ENCODE measurements at places on chromosomes 7 and 10.

DNA sequence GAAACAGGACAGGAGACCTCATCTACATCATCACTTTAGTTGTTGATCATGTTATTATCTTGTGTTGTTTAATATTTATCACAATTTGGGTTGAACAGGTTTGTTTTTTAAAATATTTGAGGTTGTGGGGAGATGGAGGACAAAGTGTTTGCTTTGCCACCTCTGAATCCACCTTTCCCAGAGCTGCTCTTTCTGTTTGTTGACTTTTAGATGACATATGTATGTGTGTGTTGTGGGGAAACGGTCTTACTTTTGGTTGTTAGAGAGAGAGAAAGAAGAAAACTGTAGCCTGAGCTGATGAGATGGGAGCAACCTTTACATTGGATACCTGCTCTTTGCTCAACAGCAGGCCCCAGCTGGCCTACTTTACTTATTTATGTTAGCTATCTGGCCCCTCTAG, 19.0 kb upstream of the SLC16A12 start:
- DNase-seq, result no peak

DNA sequence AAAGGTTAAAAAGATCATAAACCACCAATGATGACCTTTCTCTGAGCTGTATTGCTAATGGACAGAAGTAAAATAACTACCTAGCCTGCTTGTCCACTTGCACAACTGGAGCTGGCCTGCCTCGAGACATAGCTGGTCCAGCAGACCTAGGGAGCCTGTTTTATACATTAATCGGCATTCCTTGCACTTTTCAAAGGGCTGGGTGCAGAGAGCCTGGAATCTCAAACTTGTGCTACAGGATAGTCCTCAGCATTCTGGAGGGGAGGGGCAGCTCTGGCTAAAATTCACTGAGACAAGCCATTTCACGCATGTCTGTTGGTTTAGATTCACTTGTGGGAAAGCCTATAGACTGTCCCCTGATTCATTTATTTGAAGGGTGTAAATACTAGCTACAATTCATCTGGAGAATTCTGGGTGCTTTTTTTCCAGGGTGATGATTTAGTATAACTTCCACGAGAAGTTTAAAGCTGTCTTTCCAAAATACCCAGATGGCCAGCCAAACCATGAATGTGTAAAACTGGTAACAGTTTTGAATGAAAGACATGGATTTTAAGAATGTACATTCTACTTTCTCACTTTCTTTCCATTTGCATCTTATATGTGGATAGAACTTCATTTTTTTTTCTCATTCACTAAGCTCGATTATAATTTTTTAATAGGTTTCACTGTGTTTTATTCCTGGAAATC, 389.4 kb downstream of the KCNMA1 start:
- DNase-seq, result no peak

DNA sequence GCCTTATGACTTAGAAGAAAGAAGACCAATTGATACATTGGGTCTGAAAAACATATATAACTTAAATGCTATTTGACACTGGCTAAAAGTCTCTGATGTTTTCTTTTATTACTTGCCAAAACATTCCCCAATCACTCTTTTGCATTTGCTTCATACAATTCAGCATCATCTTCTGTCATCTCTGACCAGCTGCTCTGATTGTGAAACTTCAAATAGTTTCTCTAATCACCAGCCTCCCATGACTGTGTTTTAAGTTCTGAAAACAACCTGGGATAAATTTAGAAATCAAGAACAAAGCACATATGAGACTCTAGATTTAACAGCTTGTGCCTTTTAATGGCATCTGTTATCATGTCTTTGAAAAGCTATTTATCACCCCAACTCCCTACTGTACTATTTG, 208.4 kb upstream of the KCND2 start:
- DNase-seq, result no peak

DNA sequence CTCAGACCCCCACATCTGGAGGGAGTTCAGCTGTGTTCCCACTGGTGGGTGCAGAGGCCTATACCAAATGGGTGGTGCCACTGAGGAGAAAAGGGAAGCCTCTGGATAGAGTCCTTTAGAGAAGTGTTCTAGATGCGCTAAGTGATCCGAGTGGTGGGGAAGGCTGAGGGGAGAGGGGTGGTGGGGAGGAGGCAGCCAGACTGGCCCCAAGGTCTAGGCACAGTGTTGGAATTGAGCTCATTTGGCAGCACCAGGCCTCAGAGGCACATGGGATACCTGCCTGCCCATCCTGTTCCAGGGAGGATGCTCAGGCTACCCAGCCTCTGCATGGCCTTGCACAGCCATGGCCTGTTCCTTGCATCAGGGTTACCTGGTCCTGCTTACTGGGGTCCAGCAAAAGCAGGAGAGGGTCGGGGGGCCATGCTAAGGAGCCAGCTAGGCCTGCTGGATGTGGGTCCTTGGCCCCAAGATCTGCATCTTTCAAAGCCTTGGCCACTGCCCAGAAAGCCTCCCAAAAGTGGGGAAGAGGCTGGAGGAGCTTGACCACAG, 99.6 kb downstream of the NEURL1 start:
- DNase-seq, result no peak

DNA sequence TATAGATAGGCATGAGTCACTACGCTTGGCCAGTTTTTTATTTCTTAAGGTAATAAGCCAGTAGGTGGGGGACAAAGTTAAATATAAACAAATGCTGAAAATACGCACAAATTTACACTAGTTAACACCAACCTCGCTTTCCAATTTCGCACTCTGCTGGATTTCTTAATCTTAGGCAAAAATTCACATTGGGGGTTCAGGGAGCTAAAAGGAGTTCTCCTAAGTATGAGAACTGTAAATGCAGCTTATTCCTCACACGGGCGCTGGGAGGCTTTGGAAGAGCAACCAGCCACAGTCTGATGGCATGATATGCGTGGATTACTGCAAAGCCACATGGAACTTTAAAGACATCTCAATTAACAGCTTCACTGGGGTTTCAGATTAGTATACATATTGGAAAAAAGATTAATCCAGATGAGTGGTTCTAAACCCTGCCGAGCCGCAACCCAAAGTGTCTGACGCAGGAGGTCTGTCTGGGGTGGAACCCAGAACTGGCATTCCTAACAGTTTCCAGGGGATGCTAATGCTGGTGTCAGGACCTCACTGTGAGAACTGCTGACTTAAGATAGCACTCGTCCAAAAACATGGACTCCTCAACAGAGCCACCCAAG, 16.2 kb downstream of the TNS3 start:
- no peak for DNase-seq

- DNase-seq, result no peak
Measured at GRCh38 chr10:44293306-44293778, 91.6 kb downstream of the CXCL12 start.

GRCh38 chr10:102837230-102837721, at the start of gene CYP17A1:
Gene CYP17A1 (minus strand): TSS chr10:102837413. CDS start chr10:102837361, 52 bp downstream.
- DNase-seq, result no peak

DNA sequence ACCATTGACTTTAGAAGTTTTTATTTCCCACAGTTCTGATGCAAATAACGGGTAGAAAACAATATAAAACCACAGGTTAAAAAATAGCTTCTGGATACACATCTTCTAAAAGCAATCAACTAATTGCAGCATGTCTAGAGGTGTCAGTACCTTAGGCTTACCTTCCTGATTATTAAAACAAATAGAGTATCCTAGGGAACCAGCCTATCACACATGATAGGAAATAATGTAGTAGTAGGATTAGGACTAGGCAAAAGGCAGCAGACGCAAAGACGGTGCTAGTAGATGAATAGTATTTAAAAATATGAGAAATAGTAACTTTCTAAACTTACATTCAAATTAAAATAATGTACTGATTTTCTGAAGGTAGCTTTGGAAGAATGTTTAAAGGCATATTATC, 41.7 kb upstream of the PHYHIPL start:
- no peak for DNase-seq

DNA sequence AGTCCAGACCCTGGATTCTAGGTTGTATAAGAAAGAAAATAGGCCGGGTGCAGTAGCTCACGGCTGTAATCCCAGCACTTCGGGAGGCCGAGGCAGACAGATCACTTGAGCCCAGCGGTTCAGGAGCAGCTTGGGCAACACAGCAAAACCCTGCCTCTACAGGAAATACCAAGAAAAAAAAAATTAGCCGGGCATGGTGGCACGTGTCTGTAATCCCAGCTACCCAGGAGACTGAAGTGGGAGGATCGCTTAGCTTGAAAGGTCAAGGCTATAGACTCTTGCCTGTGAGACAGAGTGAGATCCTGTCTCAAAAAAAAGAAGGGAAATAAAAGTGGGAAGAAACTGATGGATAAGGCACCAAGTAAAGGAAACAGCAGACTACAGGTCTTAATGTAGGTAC, 287.9 kb upstream of the KLF14 start:
- DNase-seq, result no peak

DNA sequence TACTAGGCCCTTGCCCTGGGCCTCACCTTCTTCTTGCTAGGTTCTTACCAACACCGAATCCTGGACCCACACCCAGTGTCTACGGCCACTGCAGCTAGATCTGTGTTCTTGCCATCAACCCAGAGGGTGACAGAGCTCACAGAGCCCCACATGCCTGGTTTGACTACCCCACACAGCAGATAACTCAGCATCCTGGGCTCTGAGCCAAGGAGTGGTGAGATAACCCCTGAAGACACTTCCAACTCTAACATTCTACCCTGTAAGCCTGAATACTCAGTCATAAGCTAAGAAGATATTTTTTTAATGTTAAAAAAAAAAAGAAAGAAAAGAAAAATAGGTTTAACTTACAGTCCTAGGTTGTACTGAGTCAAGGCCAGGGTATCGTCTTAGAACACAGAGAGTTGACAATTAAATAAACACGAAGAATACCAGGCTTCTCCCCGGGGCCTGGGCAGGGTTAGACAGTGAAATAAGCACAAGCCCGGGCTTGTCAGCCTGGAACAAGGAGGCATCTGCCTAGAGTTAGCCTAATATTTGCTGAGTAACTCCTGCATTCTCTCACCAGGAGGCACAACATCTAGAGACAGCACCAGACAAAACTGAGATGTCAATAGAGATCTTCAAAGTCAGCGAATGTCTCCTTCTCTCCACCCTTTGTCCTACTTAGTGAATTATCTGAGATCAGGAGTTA, 556.5 kb upstream of the LRRN3 start:
- DNase-seq, result no peak

GRCh38 chr7:155816996-155817395, 4.7 kb upstream of the SHH start:
- DNase-seq, result no peak

GRCh38 chr7:70178787-70179186, 580.5 kb downstream of the AUTS2 start:
- no peak for DNase-seq

DNA sequence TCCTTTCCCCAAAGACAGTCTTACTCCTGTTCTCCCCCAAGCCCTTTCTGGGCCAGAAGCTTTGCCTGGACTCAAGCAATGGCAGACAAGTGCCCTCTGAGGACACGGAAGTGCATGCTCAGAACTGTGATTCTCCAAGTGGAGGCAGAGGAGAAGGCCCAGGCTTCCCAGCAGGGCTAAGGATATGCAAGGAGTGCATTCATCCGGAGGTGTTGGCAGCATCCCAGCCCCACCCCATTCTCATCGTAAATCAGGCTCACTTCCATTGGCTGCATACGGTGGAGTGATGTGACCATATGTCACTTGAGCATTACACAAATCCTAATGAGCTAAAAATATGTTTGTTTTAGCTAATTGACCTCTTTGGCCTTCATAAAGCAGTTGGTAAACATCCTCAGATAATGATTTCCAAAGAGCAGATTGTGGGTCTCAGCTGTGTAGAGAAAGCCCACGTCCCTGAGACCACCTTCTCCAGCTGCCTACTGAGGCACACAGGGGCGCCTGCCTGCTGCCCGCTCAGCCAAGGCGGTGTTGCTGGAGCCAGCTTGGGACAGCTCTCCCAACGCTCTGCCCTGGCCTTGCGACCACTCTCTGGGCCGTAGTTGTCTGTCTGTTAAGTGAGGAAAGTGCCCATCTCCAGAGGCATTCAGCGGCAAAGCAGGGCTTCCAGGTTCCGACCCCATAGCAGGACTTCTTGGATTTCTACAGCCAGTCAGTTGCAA, 1.4 kb upstream of the RBP3 start:
- DNase-seq, result no peak

GRCh38 chr10:58773341-58773740, 260.7 kb downstream of the BICC1 start:
- no peak for DNase-seq

Measured in stimulated activated CD8-positive, alpha-beta memory T cell treated with anti-CD3 and anti-CD28 coated beads, Interleukin-15, amount 100 ng/mL, for 4 hours (primary cell).